ENCODE measurements at places on chromosomes 11 and 22.

- DNase-seq: no peak
Observed at GRCh38 chr11:83102834-83103233, 31.1 kb upstream of the RAB30 start.

DNA sequence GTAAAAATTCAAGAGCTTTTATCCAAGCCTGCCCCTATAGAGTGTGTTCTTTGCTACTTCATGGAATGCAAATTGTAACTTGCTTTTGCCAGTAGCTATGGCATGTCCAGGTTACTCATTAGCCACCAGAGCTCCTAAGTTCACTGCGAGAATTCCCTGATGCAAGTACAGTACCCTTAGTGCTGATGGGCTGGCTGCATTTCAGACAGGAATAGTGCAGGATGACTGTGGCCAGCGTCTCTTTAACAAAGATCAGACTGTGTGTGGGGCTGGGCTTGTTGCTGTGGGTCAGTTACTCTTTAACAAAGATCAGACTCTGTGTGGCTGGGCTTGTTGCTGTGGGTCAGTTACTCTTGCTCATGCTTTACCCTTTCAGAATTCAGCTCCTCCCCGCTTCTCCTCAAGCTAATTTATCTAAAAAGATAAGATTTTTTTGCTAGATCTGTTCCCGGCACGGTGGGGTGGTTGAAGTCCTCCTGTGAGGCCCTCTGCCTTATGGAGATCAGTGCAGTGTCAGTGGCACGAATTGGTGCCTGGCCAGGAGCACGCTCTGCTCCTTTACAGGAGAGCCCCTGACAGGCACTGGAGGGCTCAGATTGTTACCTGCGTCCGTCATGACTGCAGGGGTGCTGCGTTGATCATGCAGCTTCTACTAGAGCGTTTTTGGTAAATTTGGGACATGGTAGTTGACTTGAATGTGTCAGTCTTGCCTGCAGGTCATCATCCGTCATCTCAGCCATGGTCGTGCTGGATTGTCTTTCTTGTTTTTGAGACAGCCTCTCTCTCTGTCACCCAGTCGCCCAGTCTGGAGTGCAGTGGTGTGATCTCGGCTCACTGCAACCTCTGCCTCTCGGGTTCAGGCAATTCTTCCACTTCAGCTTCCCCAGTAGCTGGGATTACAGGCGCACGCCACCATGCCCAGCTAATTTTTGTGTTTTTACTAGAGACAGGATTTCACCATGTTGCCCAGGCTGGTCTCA, 27.0 kb downstream of the AP2A2 start:
- DNase-seq: no peak

DNA sequence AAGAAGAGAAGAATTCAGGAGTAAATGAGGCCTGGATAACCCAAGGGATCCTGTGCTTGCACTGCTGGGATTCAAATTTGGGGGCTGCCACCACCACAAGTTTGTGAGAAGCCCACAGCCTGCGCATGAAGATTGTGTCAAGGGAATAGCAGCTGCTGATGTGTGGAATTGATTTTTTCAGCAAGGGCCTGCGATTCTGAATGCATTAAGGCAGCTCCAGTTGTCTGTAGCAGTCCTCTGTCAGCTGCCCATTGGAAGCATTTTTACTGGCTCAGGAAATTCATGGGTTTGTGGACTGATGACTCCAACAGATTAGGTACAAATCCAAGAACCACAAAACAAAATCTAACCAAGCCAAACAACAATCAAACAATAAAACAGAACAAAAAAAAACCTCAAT, 14.0 kb downstream of the ARVCF start:
- DNase-seq: no peak

- DNase-seq: no peak
Observed at GRCh38 chr11:74417860-74418508, 19.8 kb upstream of the PGM2L1 start.

- no peak for DNase-seq
Observed at GRCh38 chr11:119993722-119994121, 144.2 kb downstream of the TRIM29 start.

GRCh38 chr11:117535850-117536411, 208.3 kb downstream of the CEP164 start:
- DNase-seq: no peak

DNA sequence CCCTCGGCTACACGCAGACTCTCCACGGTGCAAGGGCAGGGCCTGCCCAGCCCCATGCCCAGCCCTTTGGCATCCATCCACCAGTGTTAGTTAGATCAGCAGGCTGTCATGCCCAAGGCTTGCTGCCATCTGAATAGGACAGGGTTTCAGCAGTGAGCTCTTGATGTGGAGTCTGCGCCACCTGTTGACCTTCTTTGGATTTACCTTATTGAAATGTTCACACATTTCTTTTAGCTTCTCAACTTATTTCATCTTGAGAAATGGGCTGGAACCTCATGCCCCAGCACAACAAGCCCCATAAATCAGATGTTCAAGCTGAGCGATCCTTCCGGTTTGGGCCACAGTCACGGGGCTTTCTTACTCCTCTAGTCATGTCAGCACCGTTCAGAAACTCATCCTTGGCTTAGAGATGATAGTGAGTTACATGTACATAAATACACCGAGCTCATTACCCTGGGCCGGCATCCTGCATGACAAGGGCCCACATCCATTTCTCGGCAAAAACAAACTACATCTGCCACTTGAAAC, 61.7 kb downstream of the PARVB start:
- DNase-seq: no peak

GRCh38 chr22:37206841-37207821, 5.1 kb downstream of the SSTR3 start:
- no peak for DNase-seq

GRCh38 chr22:44594951-44595350, 96.9 kb upstream of the RTL6 start:
- no peak for DNase-seq

DNA sequence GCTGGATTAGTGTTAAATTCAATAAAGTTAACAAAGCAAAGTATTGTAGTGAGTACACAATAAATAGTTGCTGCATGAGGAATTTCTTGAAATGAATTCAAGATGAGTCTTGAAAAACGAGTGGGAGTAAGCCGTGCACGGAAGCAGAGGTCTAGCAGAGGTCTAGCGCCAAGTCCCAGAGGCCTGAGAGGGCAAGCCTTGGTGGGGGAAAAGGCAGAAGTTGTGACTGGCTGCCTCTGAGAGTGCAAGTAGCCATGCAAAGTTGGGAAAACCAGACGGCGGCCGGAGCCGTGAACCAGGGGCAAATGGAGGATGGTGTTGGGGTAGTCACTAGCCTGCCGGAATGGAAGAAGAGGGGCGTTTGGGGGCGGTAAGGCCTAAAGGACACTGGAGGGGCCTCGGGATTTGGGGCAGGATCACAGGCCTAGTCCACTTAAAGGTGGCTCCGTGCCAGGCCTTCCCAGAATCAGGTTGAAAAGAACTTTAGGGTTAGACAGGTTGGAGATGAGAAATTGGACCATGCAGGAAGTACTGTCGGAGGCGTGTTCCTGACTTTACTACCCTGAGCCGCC, 379 bp upstream of the SLC3A2 start:
- no peak for DNase-seq
